ENCODE measurements at places on chromosomes 16 and 17.

DNA sequence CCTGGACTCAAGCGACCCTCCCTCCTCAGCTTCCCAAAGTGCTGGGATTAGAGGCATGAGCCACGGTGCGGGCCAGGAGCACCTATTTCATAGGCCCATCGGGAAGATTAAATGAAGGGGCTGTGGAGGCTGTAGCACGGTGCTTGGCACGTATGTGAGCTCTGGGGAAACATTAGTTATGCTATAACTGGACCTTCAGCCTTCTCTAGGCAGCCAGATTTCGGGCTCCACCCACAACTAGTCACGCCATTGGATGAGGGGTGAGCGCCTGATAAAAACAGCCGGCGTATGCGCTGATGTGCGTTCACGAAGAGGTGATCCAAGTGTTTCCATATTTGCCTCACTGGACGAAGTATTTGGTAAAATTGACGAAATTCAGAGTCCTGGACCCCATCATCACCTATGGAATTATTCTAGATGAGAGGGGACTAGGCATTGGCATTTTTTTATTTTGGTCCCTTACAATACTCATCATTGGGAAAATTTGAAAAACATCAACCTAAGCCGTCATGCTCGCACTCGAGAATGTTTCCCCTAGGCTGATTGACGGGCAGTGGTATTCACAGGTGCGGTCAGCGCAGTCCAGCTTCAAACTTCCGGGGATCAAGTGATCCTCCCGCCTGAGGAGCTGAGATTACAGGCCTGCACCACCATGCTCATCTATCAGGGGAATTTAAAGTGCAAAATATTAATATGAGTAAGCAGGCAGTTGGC lies 1.8 kb upstream of the ANKRD11 start:
- peaks cover 22% of the 10 kb centered on the region for H3K36me3 ChIP-seq
- H3K4me1 ChIP-seq = peaks cover 33% of the 10 kb centered on the region
- H3K4me3 ChIP-seq = peak overlapping the region; percentile 89
- no peak for DNase-seq
- peak overlapping the region; percentile 88 for H3K27ac ChIP-seq
- no peaks in the 10 kb centered on the region for H3K27me3 ChIP-seq

- no peak overlapping the region for H3K27ac ChIP-seq
- DNase-seq = no peak
- no peaks in the 10 kb centered on the region for H3K27me3 ChIP-seq
- peaks cover 8% of the 10 kb centered on the region for H3K36me3 ChIP-seq
Observed at GRCh38 chr16:27712251-27712711, 162.3 kb downstream of the KATNIP start.

- no peaks in the 10 kb centered on the region for H3K36me3 ChIP-seq
- H3K27ac ChIP-seq = no peak overlapping the region
- no peak for DNase-seq
- no peaks in the 10 kb centered on the region for H3K27me3 ChIP-seq
Observed at GRCh38 chr16:7057458-7057857, 275.2 kb upstream of the RBFOX1 start.

GRCh38 chr17:16425698-16426659 lies 10.6 kb downstream of the TRPV2 start:
- DNase-seq = no peak
- no peaks in the 10 kb centered on the region for H3K27me3 ChIP-seq
- H3K4me3 ChIP-seq = no peak overlapping the region
- peaks cover 75% of the 10 kb centered on the region for H3K36me3 ChIP-seq
- peak overlapping the region; percentile 38 for H3K27ac ChIP-seq
- peaks cover 7% of the 10 kb centered on the region for H3K4me1 ChIP-seq

DNA sequence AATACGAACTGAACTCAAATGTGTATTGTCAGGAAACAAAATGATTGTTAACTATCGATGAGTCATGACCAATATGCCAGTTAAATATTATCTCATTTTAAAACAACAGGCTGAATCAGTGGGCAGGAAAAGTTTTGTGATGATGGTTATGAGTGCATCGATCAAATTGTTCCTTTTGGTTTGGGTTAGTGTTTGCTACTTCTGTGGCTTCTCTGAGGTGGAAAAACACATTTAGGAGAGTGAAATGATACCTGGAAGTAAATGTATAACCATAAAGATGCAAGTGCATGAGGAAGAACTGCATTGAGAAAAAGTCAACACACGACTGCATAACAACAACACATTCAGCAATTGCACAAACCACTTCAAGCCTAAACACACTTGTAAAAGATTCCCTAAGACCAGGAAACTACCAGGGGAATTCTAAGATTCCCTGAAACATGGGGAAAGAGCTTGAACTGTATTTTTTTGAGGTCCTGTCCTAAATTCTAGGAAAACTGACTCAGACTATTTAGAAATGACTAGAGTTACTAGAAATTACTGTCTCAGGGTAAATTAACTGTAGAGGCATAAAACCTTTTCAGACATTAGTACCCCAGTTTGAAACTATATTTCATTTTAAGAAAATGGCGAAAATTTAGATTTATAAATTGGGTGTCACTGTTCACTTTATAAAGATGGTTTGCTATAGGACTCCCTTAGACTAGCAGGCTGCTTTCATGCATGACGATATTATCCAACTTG lies 44.8 kb downstream of the CDYL2 start:
- peaks cover 17% of the 10 kb centered on the region for H3K4me1 ChIP-seq
- DNase-seq = no peak
- H3K4me3 ChIP-seq = no peak overlapping the region
- no peaks in the 10 kb centered on the region for H3K36me3 ChIP-seq
- no peak overlapping the region for H3K27ac ChIP-seq
- no peaks in the 10 kb centered on the region for H3K27me3 ChIP-seq

GRCh38 chr16:17173281-17173680 lies 297.5 kb downstream of the XYLT1 start:
- peaks cover 29% of the 10 kb centered on the region for H3K4me1 ChIP-seq
- DNase-seq = no peak
- H3K27me3 ChIP-seq = no peaks in the 10 kb centered on the region
- no peak overlapping the region for H3K4me3 ChIP-seq

- H3K27me3 ChIP-seq = peaks cover 75% of the 10 kb centered on the region
- DNase-seq = no peak
- H3K4me3 ChIP-seq = no peak overlapping the region
- no peak overlapping the region for H3K27ac ChIP-seq
Observed at GRCh38 chr17:15351478-15351840, 10.1 kb upstream of the TEKT3 start.

DNA sequence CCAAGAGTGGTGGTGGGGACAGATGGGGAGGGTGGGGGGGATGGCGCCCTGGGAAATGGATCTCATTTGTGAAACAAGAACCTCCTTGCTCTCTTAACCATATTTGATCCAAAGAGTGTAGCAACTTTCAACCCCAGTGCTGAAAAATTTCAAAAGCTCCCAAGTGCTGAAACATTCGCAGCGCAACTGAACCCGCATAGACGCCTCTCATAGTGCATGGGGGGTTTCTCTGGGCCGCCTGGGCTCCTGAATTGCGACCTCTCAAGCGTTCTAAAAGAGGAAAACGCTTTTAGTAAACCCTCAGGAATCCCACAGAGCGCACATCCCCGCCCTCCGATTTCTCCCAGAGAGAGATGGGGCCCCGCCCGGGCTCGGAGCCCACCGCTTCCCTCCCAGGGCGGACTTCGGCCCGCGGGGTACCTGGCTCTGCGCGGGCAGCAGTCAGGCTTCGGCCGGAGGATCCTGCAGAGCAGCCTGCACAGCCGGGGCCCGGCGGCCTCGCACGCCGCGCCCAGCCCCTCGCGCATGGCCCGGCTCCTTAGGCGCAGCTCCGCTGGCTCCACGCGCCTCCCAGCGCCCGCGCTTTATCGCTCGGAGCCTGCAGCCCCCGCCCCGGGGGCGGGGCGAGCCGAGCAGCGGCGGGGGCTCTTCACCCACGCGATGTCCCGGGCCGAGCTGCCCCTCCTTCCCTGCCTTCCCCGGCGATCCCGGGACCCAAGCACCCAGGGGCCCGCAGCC lies 7.0 kb downstream of the NOS2 start:
- no peaks in the 10 kb centered on the region for H3K36me3 ChIP-seq
- DNase-seq = no peak
- peaks cover 55% of the 10 kb centered on the region for H3K27me3 ChIP-seq
- H3K4me3 ChIP-seq = peak overlapping the region; percentile 48
- peaks cover 5% of the 10 kb centered on the region for H3K4me1 ChIP-seq

- peaks cover 54% of the 10 kb centered on the region for H3K36me3 ChIP-seq
- H3K27me3 ChIP-seq = no peaks in the 10 kb centered on the region
- peak overlapping the region; percentile 25 for H3K27ac ChIP-seq
- no peak for DNase-seq
- no peaks in the 10 kb centered on the region for H3K4me1 ChIP-seq
Observed at GRCh38 chr17:45265821-45266220, 3.9 kb upstream of the SPATA32 start.

DNA sequence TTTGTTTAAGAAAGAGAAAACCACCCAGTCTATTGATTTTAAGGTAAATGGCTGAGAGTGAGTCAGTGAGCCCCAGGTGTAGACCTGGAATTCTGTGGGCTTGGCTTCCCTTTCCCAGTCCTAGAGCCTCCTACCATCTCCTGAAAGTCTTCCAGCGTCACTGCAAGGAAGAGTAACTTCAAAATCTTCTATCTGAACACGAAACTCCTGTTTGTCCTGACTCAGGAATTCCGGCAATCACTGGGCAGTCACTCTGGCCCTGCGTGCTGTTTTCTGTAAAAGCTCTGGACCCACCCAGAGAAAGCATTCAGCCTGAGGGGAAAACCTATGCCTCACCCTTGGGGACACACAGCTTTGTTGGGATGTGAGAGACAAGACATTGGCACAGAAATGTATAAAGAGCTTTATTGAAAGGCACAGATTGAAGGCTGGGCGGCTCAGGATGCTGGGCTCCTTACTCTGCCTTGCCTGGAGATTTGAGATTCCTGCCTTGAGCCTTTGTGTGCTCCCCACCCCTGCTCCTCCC lies 15.9 kb downstream of the MINK1 start:
- no peak for DNase-seq
- peaks cover 41% of the 10 kb centered on the region for H3K4me1 ChIP-seq
- no peak overlapping the region for H3K4me3 ChIP-seq
- peaks cover 28% of the 10 kb centered on the region for H3K36me3 ChIP-seq

DNA sequence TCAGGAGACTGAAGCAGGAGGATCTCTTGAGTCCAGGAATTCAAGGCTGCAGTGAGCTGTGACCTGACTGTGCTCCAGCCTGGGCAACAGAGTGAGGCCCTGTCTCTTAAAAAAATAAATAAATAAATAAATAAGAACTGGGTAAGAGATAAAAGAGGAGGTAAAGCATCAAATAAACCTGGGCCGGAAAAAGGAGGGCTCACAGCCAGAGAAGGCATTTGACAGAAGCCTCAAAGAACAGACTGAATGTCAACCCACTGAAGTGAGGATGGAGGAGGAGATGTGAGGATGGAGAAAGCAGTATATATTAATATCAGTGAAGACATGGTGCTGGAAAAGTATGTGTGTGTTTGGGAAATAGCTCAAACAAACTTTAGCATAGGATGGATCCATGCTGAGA lies 6.1 kb downstream of the NOG start:
- H3K4me3 ChIP-seq = no peak overlapping the region
- H3K36me3 ChIP-seq = no peaks in the 10 kb centered on the region
- H3K27ac ChIP-seq = no peak overlapping the region
- H3K4me1 ChIP-seq = peaks cover 10% of the 10 kb centered on the region
